ENCODE measurements at places on chromosomes 5 and 9. TPM values are rescaled to one million over a fixed set of nuclear protein-coding genes. Genes with fewer than 3 reads are reported as not detected.

Gene PCDHGB2
- total RNA-seq, result 0.34 TPM

Gene SHOC1
- not detected for total RNA-seq

Gene LTC4S
- total RNA-seq, result 13.4 TPM

Gene SVEP1
- total RNA-seq, result 0.07 TPM

Gene SPATA31A3
- total RNA-seq, result not detected

Gene ADAMTS19
- not detected for total RNA-seq

Gene DELE1
- 37.0 TPM for total RNA-seq

Gene ESM1
- 1.4 TPM for total RNA-seq

Gene CKMT2
- 4.7 TPM for total RNA-seq

Gene HTR4
- not detected for total RNA-seq

Gene ANKRD31
- not detected for total RNA-seq

Gene XRCC4
- total RNA-seq, result 34.0 TPM

Gene LRRC26
- not detected for total RNA-seq

Gene STXBP1
- total RNA-seq, result 63.2 TPM

Gene OBP2B
- total RNA-seq, result not detected

Measured in A172 (cell line).